ENCODE measurements at places on chromosomes 11 and 22.
A peak's percentile ranks its signal among the peaks of the same experiment; 100 is the strongest.

DNA sequence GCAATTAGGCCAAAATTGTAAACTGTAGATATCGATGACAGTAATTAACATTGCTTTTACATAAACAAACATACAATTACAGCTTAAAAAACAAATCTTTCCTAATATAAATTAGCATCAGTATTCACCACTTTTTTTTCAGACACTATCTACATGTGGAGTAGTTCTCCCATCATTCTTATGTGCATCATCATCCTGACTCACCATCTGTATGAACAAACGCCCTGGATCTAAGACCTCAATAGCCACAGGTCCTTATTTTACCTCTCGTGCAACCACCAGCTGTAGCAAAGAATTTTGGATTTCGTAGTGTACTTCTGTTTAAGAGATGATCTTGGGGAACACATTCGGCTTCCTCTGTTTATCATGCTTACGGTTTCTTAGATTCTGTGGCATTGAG lies 551.9 kb upstream of the KIRREL3 start:
- DNase-seq: no peak

- DNase-seq: no peak
Measured at GRCh38 chr22:22369964-22370270, 125.3 kb downstream of the VPREB1 start.

DNA sequence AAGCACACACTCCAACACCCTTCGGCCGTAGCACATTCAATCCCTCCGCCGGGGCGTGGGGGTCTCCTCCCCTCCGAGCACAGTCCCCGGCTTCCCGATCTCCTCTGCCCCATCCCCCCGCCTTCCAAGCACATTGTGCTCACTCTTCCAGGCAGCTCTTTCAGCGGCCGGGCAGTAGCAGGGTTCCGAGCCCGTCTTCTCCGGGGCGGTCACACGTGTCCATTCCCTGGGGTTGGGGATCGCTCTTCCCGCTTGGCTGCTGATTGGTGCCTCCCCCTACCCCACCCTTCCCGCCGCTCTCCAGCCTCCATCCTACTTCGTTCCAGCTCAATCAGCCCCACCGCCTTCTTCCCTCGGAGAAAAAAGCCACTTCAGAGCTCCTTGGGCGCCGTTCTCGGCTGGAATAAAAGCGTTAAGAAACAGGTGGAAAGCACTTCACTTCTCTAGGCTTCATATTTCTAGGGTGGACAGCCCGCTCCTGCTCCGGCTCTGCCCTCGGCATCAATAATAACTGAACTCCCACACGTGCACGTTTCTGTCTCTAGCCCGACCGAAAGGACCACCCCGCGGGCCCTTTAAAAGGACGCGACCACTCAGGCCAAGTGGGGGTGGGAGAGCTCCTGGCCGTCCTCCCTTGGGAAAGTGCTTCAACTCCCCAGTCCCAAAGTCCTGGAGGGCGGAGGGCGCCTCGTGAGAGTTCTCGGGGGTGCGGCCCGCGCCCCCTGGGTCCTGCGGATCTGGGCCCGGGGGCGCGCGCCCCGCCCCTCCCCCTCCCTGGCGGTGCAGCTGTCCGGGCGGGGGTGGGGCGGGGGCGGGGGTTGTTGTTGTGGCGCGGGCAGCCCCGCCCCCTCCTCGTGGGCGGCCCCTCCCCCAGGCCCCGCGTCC lies 464 bp upstream of the CECR2 start:
- DNase-seq: peak; percentile 44

DNA sequence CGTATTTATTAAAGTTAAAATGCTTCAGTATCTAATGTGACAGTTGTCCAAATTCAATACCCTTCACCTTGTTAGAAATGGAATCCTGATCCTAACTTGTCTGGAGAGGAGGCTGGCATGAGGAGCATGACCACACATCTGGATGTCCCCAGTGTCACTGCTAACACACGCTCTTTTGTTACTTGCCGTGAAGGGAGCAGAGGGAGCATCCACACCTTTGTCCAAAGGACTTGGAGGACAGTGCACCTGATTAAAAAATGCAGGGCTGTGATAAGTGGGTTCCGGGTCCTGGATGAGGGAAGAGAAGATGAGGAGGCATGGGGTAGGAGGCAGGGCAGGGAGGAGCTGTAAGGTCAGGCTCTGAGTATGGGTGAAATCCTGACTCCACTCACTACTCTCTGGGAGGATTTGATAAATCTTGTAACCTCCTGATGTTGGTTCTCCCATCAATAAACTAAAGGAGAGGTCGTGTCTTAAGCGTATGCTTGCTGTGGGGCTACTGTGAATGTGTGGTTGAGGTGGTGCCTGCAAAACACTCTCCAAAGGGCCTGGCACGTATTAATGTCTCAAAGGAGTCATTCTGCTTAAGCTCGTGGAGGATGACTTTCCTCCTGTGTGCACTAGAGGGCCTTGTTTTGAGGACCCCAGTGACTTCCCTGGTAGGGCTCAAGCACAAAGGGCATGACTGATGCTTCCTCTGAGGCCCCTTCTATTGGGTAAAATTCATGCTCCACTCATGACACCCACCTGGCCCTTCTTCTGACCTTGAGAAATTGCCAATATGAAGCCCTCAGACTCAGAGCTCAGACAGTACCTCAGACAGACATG lies 16.8 kb upstream of the IGLL5 start:
- DNase-seq: no peak
